ENCODE measurements at places on chromosomes 13 and 19.

DNA sequence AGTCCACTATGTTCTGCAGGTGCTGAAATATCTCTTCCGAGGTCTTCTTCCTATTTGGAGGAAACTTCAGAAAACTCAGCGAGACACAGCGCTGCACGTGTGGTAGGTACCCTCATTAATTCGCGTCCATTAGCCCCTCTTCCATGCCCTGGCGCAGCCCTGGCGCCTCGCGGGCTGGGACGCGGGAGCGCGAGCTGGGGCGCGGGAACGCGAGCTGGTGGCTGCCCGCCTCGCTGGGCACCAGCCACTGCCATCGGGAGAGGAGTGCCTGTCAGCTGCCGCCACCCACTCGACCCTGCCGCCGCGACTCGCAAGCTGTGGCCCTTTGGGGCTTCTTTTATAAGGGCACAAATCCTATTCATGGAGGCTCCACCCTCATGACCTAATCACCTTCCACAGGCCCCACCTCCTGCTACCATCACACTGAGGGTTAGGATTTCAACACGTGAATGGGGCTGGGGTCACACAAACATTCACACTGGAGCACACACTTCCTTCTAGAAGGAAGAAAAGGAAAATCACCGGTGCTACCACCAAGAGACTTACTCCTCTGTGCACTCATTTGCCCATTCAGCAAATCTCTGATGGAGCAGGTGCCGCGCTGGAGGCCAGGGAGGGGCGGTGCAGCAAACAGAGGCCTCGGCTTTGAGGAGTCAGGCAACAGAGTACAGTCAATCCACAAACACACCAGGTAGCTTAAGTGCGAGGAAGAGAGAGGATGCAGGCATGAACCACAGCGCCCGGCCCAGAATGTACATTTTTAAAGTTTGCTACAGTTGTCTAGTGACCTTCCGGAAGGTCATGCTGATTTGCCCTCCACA lies 43.0 kb upstream of the LATS2 start:
- peak; percentile 35 for DNase-seq

DNA sequence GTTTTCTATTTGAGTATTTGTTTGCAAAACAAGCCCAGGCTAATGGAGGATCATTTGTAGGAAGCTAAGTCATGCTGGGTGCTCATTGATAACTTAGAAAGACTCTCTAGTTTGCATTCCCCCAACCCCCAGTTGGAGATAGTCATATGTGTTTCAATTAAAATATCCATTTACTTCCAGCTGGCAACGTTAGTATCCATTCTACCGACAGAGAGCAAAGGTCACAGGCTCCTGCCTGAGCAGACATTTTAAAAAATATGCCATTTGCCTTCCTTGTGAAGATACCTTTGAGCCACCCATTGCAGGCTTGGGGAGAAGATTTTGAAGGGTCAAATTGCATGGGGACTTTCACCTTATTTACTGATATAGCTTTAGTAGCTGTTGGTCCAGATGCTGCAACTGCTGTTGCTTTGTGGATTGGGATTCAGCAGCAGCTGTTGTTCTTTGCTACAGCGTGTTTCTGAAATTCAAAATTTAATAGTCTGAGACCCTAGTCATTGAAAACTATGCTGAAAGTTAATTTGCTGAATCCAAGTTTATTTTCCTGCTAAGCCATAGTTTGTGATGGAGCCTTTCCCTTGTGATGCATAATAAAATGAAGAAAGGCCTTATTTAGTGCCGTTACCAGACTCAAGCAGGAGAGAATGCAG lies 335.1 kb downstream of the GPC6 start:
- peak; percentile 41 for DNase-seq

DNA sequence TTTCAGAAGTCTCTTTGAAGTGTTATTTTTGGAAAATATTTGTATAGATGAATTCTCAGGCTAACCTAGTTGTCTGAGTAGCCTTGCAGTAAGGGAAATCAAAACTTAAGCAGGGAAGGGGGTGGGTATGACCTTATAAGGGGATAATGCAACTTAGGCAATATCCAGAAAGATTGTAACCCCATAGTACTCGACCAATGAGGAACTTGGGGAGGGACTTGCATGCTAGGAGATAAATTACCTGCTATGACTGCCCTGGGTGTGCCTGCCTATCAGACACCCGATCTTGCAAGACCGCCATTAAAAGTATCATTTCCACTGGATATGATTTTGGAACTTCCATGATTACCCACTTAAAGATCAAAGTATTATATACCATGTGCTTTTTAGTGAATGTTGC lies 23.0 kb upstream of the RFXAP start:
- DNase-seq: peak; percentile 27

DNA sequence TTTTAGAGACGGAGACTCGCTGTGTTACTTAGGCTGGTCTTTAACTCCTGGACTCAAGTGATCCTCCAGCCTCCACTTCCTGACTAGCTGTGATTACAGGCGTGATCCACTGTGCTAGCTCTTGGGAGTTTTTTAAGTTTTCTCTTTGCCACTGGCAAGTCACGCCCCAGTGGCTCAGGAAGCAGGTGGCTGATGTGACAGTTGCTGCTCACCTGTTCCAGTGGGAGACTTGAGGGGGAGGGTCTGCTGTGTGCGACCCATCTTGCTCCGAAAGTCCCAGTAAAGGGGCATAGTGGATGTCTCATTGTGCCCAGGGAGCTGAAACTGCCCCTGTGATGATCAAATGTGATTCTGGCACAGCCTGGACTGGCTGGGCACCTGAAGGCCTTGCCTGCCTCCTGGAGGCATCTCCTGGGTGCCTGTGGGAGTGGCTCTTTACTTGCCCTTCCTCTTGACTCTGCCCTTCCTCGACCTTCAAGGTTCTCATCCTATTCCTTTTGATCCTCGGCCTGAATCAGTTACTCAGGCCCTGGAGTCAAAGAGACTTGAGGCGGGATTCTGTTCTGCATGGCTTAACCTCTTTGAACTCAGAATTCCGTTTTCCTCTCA lies 7.8 kb downstream of the SMARCA4 start:
- no peak for DNase-seq

DNA sequence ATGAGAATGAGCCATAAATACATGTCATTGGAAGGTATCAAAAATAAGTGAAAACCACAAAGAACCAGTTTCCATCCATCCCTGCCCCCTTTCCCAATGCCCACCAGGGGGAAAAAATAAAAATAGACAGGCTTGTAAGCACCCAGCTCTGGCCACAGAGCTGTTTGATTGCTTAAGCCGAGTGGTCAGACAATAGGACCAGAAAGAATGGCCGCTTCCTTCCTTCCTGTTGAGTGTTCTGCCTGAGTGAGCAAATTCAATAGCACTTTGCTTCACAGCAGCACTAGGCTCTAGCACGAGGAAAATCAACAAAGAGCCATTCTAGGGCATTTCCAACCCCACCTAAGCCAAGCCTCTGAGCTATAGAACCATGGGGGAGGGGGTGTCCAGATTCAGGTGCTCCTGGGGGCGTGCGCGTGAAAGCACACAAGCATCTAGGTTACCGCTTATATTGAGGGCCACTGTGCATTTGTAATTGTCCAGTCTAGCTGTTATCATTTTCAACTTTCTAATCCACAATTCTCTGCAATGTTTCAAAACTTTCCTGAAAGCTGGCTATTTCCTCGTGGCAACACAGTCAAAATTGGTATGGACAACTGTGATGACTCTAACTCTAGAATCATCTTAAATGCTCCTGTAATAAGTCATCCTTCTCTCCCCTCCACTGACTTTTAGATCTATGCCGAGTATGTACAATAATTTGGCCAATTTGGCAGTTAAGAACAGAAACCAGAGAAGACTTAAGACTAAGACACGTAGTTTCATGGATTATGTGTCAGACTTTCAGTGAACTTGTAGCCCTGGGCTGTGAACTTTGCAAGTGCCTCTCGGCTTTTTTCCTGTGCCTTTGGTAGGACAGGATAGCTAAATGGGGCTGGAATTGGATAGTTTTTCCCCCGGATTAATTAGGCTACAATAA lies 64.3 kb downstream of the SPRY2 start:
- peak; percentile 53 for DNase-seq

DNA sequence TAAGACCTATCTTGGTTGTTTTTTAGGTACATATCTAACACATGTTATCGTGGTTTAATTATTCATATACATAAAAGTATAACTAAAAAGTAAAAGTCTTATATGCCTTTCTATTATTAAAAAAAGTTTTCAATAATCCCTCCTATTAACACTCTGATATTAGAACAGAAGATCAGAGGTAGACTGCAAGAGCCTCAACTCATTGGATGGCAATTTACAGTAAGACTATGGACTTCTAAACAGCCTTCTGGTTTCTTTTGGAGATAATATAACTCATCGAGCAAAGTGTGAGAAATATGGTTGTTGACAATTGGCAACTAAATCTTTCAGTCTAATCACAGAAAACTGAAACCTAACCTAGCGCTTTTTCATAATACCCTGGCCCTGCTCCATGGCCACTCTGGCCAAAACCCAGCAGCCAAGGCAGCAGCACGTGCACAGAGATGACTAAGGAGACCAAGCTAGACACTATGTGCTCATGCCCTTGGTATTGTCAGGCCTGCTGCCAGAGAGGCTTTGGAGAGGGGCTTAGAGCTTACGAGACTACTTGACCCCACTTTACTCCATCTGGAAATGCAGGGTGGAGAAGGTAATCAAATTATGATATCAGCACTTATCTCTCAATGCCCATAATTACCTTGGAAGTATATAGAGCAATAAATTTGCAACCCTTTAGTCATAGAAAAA lies 40.6 kb upstream of the EEF1AKMT1 start:
- DNase-seq: no peak

- DNase-seq: no peak
Observed at GRCh38 chr19:38862321-38863059, 12.7 kb upstream of the HNRNPL start.

DNA sequence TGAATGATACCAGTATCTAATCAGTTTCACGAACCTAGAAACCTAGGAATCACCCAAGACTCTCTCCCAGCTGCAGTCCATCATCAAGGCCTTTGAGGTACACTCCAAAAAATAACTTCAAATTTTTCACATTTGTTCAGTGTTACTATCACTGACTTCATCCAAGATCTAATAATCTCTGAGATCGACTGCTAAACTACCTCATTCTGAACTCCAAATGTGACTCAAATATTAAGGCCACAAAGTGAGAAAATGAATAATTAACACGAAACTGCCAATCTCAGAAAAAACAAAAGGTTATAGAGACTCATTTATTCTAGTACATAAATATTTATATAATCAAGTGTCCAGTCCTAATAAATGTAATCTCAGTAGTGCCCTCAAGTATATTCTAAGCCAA lies 430.3 kb upstream of the ATXN8OS start:
- DNase-seq: no peak

DNA sequence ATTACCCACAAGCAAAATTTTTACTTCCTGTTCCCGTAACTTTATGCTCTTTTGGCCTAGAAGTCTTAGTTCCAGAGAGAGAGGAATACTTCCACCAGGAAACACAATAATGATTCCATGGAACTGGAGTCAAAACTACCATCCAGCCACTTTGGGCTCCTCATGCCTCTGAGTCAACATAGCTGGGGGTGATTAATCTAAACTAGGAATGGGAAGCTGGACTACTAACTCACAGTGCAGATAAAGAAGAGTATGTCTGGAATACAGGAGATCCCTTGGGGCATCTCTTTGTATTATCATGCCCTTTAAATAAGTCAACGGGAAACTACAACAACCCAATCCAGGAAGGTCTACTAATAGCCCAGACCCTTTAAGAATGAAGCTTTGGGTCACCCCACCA lies 8.9 kb upstream of the ELF1 start:
- DNase-seq: no peak

- DNase-seq: no peak
Observed at GRCh38 chr13:95678967-95679366, 2.0 kb downstream of the DNAJC3 start.

- no peak for DNase-seq
Observed at GRCh38 chr13:38103851-38104250, 234.3 kb upstream of the TRPC4 start.

- DNase-seq: no peak
Observed at GRCh38 chr13:99018418-99019180, 40.7 kb upstream of the DOCK9 start.

DNA sequence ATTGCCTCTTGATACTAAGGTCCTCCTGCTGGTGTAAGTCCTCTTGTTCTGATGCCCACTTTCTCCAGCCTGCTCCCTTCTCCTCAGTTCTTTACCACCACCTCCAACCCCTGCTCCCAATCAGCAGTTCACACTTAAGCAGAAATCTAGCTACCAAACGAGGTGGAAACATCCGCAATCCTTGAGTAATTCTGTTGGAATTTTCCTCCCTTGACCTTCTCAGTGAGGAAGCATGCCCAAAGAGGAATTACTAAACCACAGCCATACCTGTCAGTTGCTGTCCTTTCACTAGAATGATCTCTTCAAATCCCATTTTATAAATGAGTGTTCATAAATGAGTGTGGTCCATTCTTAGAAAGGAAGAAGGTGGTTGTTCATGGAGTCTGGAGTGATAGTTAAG lies 289.9 kb downstream of the DACH1 start:
- DNase-seq: no peak

DNA sequence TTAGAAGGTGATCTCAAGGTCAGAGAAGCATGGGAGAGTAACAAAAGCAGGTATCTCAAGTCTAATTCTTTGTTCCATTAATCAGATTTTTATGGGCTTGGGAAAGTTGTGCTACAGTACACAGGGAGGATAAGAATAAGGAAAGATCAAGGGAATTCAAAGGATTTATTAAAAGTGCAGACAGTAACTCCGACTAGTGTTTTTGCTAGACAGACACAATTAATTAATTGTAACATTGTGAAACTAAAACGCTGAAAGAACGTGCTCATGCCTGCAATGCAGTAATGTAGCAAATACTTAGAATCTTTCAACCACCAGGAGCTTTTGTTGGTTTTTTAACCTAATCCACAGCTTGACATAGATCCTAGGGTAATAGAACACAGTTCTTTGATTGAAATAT lies 221.5 kb downstream of the DACH1 start:
- DNase-seq: no peak

DNA sequence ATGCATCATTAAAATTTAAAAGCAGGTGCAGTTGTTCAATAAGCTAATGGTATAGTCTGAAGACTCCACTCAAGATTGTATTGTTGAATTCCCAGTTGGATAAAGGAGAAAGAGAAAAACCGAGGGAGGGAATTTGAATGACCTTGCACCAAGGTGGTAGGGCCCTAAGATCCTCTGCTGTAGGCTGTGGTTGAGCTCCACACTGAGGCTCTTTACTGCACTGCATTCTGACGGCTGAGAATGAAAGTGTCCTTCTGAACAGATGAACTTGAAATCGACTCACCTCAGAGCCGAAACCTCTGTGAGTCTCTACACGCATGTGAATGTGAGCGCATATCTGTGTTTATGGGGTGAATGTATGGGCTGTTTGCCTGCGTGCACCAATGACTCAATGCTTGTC lies 388.9 kb upstream of the DACH1 start:
- DNase-seq: peak; percentile 82

- DNase-seq: no peak
Observed at GRCh38 chr13:37652596-37652995, 54.0 kb upstream of the POSTN start.

Data from GM23338 (cell line).